Mesendoderm (in vitro differentiated cells): ENCODE measurements at places on chromosomes 7 and 10.

DNA sequence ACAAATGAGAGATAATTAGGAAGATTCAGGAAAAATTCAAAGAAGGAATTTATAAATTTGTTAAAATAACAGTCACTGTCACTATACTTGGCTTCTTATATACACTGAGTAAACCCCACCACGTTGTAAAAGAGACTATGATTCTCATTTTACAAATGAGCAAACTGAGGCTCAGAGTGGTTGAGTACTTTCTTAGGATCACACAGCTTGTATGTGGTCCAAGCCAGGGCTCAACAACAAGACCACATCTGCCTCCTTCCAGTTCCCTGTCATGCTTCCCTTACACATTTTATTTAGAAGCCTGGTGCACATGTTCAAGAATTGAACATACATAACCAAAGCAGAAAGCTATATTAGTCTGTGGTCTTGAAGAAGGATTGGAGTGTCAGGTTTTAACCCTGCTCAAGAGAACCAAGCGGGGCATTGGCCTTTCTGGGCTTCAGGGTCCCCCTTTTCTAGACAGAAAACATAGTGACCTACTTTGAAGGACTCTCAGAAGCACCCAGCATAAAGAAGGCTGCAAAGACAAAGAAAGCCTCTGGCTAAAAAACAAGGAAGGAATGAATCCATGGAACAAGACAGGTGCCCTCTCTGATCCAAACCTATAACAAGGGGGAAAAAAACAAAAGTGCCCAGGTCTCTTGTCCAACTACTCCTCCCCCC lies 846 bp downstream of the MRLN start:
- DNase-seq, result no peak

GRCh38 chr7:86768394-86768793 lies 124.7 kb downstream of the GRM3 start:
- DNase-seq, result no peak

- DNase-seq, result peak; percentile 8
These were observed 47.4 kb downstream of the LMBR1 start for GRCh38 chr7:156845379-156846101.

GRCh38 chr10:126588024-126588423 lies 82.5 kb downstream of the C10orf90 start:
- no peak for DNase-seq

- DNase-seq, result peak; percentile 85
These were observed 1.2 kb upstream of the CHAT start for GRCh38 chr10:49612513-49613164.

- no peak for DNase-seq
These were observed 15.0 kb upstream of the WDR86 start for GRCh38 chr7:151424799-151425198.
